ENCODE measurements at places on chromosomes 12 and 14. TPM values are rescaled to one million over a fixed set of nuclear protein-coding genes. Genes with fewer than 3 reads are reported as not detected.

GRCh38 chr12:54689034-54689372, 40.8 kb upstream of the DCD start:
- H3K27ac ChIP-seq = no peak overlapping the region
- H3K4me3 ChIP-seq = no peak overlapping the region
- H3K4me1 ChIP-seq = peaks cover 7% of the 10 kb centered on the region
- no peak for DNase-seq
- peaks cover 94% of the 10 kb centered on the region for H3K27me3 ChIP-seq

GRCh38 chr14:101758913-101759593, 2.5 kb upstream of the PPP2R5C start:
- DNase-seq = no peak
- H3K27me3 ChIP-seq = peaks cover 9% of the 10 kb centered on the region

DNA sequence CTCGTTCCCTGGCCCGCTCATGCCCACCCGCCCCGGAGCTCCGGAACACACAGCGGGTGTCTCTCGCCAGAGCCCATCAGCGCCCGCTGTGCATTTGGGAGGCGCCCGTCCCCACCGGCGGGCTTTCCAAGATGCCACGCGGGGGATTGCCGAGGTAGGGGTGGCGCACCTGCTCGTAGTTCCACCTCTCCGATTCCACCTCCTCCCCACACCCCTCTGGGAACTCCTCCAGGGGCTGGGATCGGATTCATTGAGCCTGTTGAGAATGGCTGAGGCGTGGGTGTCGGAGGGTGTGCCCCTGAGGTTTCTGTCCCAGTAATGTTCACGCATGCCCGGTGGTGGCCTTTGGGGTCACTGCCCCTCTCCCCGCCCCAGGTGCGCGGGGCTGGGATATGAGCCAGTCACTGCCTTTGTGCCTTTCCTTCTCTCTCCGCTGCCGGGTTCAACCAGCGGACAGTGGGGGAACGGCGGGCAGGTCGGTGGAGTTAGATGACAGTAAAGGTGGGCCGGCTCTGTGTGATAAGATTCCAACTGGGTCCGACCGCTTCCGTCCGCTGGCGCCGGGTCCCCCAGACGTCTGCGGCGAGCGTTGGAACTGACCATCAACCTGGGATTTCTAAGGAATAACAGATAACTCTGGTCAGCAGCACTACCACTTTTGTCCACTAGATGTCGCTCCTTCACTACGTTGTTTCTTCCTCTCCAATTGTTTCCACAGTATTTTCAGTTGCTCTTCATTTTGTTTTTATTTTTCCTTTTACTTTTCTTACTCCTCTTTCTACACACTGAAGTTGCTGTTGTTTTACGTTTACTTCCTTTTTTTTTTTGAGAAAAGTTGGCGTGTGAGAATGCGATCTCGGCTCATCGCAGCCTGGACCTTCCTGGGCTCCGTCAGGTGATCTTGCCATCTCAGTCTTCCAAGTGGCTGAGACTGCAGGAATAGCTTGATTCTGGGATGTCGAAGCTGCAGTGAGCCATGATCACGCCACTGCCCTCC, 178.1 kb upstream of the ALG10B start:
- peaks cover 11% of the 10 kb centered on the region for H3K4me1 ChIP-seq
- H3K27me3 ChIP-seq = no peaks in the 10 kb centered on the region
- H3K4me3 ChIP-seq = peak overlapping the region; percentile 73

- H3K4me1 ChIP-seq = peaks cover 6% of the 10 kb centered on the region
- no peak for DNase-seq
- H3K4me3 ChIP-seq = no peak overlapping the region
- H3K36me3 ChIP-seq = no peaks in the 10 kb centered on the region
- H3K27ac ChIP-seq = no peak overlapping the region
Observed at GRCh38 chr12:68279227-68280054, 26.0 kb upstream of the IL22 start.

The HOXC12 gene
- not detected for total RNA-seq

The XPOT gene
- 298 TPM for total RNA-seq
